A172 (cell line): ENCODE measurements at places on chromosomes 2 and 18.

GRCh38 chr2:71849111-71849510, 298.6 kb downstream of the CYP26B1 start:
- no peak for DNase-seq

GRCh38 chr18:11937874-11938478, 29.9 kb upstream of the MPPE1 start:
- peak; percentile 53 for DNase-seq

DNA sequence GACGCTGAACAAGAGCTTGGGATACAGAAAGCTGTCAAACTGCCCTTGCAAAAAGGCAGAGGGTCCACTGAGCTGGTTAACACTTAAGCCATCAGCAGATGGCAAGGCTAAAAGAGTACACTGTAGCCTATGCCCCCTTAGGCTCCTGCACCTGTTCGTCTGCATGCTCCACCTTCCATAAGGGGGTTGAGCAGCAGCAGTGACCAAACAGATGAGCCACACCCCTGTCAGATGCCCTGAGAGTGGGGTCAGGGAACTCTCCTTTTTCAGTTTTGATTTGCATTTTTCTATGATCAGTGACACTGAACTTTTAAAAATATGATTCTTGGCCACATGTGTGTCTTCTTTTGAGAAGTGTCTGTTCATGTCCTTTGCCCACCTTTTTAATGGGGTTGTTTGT, 402.5 kb upstream of the FAM98A start:
- no peak for DNase-seq

- DNase-seq: no peak
These were observed 149.8 kb downstream of the TWIST2 start for GRCh38 chr2:238997684-238998083.

GRCh38 chr2:112092286-112093041, 37.4 kb downstream of the TMEM87B start:
- DNase-seq: peak; percentile 72

GRCh38 chr2:236882930-236883329, 202.8 kb upstream of the COPS8 start:
- no peak for DNase-seq
